Osteoblast (primary cell): ENCODE measurements at places on chromosomes 1 and 21. TPM values are rescaled to one million over a fixed set of nuclear protein-coding genes. Genes with fewer than 3 reads are reported as not detected.

Gene KRTAP21-2
- not detected in 2 replicates for total RNA-seq

GRCh38 chr1:83682132-83682531 is 316.8 kb downstream of the TTLL7 start:
- no peak for DNase-seq

- DNase-seq: no peak
Observed at GRCh38 chr1:151577173-151577572, 34.7 kb upstream of the SNX27 start.

- DNase-seq: no peak
Observed at GRCh38 chr1:42479621-42480020, 16.5 kb downstream of the CCDC30 start.

DNA sequence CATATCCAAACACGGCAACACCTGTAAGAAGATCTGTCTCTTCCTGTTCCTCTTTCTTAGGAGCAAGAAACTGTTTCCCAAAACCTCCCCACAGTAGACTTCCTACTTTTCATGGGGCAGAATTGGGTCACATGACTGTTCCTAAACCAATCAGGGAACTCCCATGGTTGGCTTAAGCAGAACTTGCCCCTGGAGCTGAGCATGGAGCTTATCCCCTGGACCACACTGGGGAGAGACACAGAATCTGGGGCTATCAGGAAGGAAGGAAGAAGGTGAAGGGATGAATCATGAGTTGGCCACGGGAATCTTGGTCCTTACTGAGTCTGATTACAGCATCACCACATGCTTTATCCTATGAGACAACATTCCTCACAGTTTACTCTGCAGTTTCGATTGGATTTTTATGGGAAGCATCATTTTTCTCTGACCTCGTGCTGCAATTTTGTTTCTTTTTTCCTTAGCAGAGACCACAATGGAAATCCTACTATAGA is 81.8 kb downstream of the CDC7 start:
- DNase-seq: peak; percentile 91
